Cardiac fibroblast (primary cell): ENCODE measurements at places on chromosomes 3 and 15.

DNA sequence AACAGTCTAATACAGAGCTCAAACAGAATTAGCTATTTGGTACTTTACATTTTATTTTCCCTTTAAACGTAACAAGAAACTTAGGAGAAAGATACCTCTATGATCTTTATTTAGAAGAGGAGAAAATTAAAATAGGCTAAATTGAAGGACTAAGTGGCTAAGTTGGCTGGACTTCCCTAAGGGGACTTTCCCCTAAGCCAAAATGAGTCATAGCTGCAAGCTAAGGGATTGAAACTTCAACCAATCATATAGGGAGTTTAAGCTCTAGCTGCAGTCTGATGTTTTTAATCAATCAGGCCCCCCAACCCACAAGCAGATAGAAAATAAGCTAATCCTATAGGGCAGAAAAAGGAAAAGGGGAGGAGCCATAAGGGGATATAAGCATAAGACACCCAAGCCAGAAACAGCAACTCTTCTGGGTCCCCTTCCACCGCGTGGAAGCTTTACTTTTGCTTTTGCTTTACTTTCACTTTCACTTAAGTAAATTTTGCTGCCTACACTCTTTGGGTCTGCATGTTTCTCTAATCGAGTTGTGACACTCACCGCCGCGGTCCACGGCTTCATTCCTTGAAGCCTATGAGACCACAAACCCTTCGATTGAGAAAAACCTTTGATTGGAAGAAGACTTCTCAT, 1108.5 kb upstream of the EPHA6 start:
- no peak for DNase-seq

DNA sequence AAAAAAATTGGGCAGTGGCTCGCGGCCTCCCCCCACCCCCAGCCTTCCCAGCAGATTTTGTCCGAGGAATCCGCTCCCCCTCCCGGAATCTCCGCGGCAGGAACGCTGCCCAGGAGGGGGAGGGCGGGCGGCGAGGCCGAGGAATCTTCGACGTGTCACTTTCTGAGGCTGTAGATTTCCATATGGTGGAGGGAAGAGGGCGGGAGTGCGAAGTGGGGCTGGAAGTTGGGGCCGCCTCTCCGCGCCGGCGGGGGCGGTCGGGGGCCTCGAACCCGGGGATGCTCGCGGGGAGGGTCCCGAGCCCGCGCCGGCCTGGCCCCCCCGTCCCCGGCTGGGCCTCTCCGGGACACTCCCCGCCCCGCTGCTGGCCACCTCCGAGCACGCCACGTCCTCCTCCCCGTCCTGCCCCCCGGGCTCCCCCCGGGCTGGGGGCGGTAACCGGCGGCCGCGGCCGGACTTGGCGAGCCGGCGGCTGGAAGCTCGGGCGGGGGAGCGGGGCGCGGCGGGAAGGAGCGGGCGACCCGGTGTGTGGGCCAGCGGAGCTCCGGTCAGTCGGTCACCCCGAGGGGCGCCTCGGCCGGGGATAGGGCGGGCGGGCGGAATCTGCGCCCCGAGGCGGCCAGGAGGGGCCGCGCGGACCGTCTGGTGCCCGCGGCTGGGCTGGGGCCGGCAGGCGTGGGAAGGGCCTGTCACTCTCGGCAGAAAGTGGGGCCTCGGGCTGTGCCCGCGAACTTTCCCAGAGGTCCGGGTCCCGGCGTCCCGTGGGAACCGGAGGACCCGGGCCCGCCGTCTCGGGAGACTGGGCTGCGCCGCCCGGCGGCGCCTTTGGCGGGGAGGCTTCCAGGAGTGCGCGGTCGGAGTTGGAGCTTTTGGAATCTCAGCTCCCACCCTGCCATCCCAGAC, 951 bp downstream of the FNDC3B start:
- DNase-seq = peak; percentile 89

- DNase-seq = no peak
These were observed 14.5 kb downstream of the PLXNB1 start for GRCh38 chr3:48415251-48415953.

GRCh38 chr3:59772416-59773408, 722.9 kb upstream of the CFAP20DC start:
- no peak for DNase-seq

DNA sequence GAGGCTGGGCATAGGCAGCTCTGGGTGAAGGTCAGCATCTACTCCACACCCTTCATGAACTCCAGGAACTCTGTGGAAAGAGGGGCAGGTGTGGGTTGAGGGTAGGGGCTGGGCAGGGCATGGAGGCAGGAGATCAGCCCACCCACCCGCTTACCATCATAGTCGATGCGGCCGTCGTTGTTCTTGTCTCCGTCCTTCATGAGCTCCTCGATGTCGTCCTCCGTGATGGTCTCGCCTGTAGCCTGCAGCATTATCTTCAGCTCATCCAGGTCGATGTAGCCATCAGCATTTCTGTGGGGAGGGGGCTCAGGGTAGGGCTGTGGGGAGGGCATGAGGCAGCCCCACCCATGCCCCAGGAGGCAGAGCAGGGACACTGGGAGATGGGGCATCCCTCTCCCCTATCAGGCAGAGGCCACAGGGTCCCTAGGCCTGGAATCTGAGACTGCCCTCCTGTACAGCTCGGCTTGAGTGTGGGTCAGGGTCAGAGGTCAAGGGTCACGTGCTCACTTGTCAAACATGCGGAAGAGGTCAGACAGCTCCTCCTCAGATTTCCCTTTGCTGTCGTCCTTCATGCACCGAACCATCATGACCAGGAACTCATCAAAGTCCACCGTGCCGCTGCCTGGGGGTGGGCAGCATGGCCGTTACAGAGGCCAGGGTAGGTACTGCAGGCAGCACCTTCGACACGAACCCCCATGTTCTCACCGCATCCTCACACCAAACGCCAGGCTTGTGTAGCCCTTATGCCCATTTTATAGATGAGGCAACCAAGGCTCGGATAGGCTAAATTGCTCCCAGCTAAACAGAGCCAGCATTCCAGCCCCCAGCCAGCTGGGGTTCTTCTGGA, 2.4 kb downstream of the TNNC1 start:
- DNase-seq = no peak
